CD4-positive, alpha-beta T cell treated with Interleukin-10 for 1 hour (primary cell): ENCODE measurements at places on chromosomes 4 and X.

- DNase-seq = no peak
These were observed 76.6 kb downstream of the USO1 start for GRCh38 chr4:75800972-75801371.

- no peak for DNase-seq
These were observed at the start of gene FRMPD3 for GRCh38 chrX:107448998-107449835. FRMPD3 (plus strand) TSS chrX:107449652; CDS start chrX:107526589, 76,937 bp downstream.

GRCh38 chr4:116726523-116726922 is 358.9 kb downstream of the TRAM1L1 start:
- no peak for DNase-seq

- no peak for DNase-seq
These were observed 1.7 kb downstream of the SRD5A3 start for GRCh38 chr4:55347610-55348228.
